ENCODE measurements at places on chromosomes 7 and 10. TPM values are rescaled to one million over a fixed set of nuclear protein-coding genes. Genes with fewer than 3 reads are reported as not detected.

- no peak for DNase-seq
- no peaks in the 10 kb centered on the region for H3K27me3 ChIP-seq
- H3K4me3 ChIP-seq, result no peak overlapping the region
- H3K4me1 ChIP-seq, result no peaks in the 10 kb centered on the region
Observed at GRCh38 chr10:116961406-116962251, 43.4 kb downstream of the SHTN1 start.

DNA sequence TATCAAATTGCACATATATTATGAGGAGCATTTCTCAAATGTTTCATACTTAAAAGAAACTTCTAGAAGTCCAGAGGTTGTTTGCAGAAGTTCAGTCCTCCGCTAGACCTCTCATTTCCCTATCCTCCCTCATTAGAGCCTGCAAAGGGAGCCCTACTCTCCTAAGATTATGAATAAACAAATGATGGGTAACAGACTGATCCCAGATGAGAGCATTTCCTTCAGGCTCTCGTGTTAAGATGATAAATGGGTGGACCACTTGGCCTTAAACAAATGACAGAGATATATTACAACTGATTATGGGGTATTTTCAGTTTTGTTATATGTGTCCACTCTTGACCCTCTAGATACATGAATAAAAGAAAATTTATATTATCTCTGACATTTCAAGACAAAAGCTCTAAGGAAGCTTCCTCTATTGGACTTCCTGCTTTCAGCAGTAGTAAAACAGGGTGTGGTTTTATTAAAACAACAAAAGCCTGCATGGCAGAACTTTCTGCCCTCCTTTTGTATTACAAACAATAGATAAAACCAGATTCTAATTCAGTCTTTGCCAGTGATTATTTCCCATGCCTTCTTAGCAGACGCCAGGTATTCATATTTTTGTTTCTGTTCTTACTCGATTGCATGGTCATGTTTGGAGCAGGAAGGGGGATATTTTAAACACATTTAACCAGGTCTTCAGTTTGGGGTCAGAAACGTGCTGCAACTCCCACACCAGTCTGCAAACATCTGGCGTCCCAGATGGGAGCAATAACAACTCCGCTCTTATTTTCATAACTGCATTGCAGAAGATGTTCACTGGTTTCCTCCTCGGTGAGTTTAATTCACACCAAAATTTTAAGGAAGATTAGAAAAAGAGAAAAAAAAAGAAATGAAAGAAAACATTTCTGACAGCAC is 52.4 kb upstream of the FAM204A start:
- no peaks in the 10 kb centered on the region for H3K36me3 ChIP-seq
- no peak overlapping the region for H3K27ac ChIP-seq
- DNase-seq, result no peak
- no peaks in the 10 kb centered on the region for H3K4me1 ChIP-seq

GRCh38 chr10:123017421-123018165 is 8.8 kb downstream of the ACADSB start:
- H3K4me1 ChIP-seq, result no peaks in the 10 kb centered on the region
- H3K4me3 ChIP-seq, result no peak overlapping the region
- DNase-seq, result no peak
- no peaks in the 10 kb centered on the region for H3K36me3 ChIP-seq

The FAM24B gene
- total RNA-seq, result 4.8 TPM

The SMURF1 gene
- total RNA-seq, result 40.9 TPM
